ENCODE measurements at places on chromosomes 2 and 18.

DNA sequence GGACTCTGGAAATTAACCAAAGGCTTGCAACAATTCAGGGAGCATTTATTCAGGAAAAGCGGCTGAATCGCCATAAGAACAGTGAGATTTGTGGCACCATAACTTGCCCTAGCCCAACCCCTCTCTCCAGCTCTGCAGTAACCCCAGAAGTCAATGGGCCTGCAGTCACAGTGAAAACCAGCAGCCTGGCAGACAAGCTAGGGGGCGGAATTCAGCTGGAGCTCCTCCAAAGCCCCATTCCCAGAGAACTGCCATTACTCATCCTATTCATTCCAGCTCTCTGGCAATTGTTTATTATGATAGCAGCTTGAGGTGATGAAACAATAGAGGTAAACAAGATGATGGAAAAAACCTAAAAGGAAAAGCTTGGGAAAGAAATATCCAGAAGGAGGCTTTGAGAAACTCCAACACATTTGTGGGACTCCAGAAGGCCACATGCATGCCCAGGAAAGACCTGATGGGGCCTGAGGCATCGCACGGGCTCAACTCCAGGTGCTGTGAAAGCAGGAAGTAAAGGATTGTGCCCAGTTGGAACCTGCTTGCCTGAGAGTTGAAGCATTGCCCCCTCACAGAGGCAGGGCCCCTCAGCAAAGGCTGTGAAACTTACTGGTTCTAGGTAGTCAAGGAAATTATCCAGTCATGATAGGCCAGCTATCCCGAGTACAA lies 126.7 kb downstream of the TWIST2 start:
- no peak for DNase-seq

DNA sequence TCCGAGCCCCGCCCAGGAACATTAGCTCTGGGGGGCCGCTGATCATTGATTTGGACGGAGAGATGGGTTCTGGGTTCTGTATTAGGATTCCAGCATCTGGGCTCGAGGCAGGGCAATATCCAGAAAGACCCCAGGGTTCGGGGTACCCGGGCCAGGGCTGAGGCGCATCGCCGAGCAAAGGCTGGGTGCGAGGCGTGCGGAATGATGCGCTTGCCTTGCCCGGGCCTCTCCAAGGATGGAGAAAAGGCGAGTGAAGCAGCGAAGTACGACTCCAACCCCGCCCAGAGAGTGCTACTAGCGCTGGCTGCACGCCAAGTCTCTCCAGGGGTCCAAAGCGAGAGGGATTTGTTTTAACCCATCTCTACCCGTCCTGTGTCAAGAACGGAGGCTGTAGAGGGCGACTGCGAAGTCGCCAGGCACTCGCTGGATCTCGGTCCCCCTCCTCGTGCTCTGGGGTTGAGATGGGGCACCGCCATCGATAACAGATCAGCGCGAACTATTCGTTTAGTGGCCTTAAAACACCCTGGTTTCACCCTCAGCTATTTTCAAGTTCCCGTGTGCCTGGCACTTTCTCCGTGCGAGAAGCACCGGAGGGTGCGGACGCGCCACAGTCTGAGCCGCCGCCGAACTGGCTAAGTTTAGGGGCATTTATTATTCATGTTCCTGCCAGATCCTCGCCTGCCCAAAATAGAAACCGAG lies 1.9 kb downstream of the ADCYAP1 start:
- no peak for DNase-seq

DNA sequence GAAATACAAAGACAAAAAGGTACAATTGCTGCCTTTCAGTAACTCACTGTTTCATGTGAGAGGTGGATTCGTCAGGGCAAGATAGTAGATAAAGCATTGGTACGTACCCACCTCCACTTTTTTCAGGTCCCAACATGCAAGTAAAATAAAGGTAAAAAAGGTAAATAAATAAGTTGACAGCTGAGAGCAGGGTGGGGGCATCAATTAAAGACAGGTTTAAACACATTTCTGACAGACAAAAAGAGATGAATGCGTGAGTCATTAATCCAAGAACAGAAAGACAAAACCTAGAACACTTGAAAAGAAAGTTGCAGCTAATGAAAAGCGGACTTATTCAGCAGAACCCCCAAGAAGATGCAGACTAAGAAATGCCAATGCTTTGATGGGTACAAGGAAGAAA lies 979.6 kb upstream of the CDH2 start:
- no peak for DNase-seq

DNA sequence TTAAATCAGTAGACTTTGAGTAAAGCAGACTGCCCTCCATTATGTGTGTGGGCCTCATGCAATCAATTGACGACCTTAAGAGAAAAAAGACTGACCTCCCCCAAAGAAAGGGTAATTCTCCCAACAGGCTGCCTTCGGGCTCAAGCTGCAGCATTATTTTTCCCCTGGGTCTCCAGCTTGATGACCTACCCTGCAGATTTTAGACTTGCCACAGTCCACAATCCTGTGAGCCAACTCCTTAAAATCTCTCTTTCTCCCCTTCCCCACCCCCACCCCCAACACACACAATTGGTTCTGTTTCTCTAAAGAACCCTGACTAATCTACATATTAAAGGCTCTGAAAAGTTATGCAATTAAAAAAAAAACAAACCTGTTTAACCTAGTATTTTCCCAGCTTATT lies 89.4 kb downstream of the RNF152 start:
- DNase-seq = no peak

GRCh38 chr2:62596061-62596921 lies 90.3 kb upstream of the TMEM17 start:
- no peak for DNase-seq

DNA sequence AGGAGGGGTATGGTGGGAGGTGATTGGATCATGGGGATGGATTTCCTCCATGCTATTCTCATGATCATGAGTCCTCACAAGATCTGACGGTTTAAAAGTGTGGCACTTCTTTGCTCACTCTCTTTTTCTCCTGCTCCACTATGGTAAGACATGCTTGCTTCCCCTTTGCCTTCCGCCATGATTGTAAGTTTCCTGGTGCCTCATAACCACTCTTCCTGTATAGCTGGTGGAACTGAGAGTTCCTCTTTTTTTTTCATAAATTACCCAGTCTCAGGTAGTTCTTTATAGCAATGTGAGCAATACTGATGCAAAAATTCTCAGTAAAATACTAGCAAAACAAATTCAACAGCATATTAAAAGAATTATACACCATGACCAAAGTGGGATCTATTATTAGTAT lies 728.5 kb upstream of the SLC8A1 start:
- DNase-seq = no peak

DNA sequence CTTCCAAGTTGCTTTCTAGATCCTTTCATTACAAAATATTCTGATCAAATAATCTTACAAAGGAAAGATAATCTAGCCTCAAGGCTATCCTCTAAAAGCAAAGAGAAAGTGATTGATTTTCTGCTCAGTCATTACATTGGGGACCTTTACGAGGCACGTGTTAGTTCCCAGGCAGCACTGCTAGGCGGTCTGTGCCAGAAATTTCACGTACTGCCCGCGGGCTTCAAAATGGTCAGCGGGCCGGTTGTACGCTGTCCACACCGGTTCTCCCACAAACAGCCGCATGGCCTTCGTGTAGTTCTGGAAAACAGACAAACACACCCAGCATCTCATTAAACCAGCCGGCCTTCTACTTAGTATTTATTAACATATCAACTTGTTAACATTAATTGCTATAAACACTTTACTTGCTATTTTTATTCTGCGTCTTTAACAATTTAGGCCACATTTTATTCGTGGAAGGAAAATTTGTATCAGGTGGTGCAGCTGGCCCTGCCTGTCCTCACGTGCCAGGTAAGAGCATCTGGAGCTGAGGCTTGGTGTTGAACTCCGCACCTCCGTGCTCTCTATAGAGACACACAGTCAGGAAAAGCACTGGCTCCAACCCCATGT lies 20.4 kb downstream of the ADI1 start:
- no peak for DNase-seq

- DNase-seq = no peak
These were observed 12.7 kb upstream of the CDH19 start for GRCh38 chr18:66616523-66616983.

DNA sequence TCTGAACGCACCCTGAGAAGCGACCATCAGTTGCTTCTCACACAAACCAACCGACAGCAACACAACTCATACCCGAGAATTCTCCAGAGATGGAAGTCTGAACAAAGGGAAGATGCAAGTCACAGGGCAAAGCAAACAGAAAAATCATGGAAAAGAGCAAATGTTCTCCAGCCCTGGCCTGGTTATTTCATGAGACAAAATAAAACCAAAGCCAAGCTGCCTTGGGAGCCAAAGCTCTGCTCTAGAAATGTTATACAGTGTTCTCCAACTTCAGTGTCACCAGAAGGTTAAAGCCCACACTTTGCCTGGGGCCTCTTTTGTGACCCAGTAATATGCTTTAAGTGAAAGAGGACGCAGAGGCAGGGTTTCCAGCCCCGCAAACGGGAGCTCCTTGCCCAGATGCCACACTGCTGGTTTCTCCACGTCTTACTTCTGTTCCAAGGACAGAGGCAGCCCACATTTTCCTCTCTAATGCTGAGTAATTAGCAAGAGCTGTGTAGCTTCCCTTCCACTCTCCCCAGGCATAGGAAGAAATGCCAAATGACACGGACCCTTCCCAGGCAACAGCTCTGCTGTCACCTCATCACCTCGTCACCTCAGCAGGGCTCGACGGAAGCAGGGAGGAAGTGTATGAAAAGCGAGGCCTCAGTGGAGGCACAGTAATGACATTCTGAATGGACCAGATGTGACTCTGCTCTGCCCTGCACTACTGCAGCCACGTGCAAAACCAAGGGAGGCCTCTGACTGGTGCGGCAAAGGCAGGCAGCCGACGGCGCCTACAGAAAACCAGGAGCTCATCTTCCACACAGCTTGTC lies 64.7 kb downstream of the FBXO15 start:
- no peak for DNase-seq

- no peak for DNase-seq
These were observed 4.3 kb downstream of the STK39 start for GRCh38 chr2:168243061-168243460.

DNA sequence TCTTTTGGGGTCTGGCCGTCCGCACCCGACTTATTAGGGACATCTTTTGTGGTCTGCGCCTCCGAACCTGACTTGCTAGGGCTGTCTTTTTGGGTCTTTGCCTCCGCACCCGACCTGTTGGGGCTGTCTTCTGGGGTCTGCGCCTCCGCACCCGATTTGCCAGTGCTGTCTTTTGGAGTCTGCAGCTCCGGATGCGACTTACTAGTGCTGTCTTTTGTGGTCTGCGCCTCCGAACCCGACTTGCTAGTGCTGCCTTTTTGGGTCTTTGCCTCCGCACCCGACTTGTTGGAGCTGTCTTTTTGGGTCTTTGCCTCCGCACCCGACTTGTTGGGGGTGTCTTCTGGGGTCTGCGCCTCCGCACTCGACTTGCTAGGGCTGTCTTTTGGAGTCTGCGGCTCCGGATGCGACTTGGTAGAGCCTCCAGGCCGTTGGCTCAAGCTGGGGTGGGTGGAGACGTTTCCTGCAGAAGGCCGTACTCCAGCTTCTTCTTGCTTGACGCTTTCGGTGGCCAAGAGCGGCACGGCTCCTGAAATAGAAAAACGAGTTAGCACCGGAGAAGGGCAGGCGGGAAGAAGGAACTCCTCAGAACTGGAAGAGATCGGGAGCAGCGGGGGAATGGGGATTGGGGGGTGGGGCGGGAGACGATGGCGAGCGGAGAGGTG lies 498 bp downstream of the TGOLN2 start:
- peak; percentile 60 for DNase-seq

GRCh38 chr2:55620123-55620779 lies 2.8 kb upstream of the PPP4R3B start:
- peak; percentile 10 for DNase-seq

- DNase-seq = no peak
These were observed 43.5 kb downstream of the KIF5C start for GRCh38 chr2:148918554-148918953.

DNA sequence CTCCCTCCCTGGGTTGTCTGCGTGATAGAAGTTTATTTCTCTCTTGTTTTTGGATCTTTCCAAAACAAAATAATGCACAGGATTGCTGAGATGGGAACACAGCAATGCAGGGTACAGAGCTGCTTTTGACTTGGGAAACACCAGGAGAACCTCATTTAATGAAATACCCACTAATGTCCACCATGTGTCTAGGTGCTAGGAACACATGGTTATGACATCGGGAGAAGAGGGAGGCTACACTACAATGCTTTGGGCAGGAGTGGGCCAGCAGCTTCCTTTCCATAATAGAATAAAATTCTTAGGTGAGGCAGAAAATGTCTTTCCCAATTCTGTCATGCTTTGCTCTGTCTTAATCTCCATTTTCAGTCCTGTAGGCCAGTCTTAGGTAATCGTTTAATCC lies 29.2 kb upstream of the KCNF1 start:
- no peak for DNase-seq

- DNase-seq = no peak
These were observed 216.5 kb downstream of the KLHL29 start for GRCh38 chr2:23601301-23601965.

- DNase-seq = no peak
These were observed 62.0 kb downstream of the MYL12B start for GRCh38 chr18:3323900-3324299.

- no peak for DNase-seq
These were observed 30.1 kb downstream of the GREB1L start for GRCh38 chr18:21272016-21272579.

GRCh38 chr18:36265015-36265414 lies 32.5 kb upstream of the FHOD3 start:
- DNase-seq = no peak

GRCh38 chr2:220708366-220708765 lies 863.7 kb downstream of the EPHA4 start:
- DNase-seq = no peak

- DNase-seq = no peak
These were observed 27.8 kb upstream of the CREB1 start for GRCh38 chr2:207501802-207502576.

GRCh38 chr2:177165721-177166711 lies 46.6 kb upstream of the HNRNPA3 start:
- DNase-seq = peak; percentile 47

DNA sequence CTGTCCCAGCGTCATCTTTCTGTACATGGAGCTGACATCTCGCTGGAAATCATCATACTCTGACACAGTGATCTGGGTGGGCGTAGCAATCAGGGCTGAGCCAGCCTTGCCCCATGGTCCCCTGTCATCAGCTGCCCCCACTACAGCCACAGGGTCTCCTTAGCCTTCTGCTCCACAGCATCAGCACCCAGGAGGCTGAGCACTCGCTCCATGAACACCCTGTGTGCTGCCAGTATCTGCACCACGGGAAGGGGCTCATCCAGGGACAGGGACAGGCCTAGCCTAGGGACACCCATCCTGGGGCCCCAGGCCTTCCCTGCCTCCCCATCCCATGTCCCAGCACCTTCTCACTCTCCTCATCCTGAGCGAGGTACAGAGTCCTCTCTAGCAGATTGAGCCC lies 11.4 kb downstream of the ALPG start:
- no peak for DNase-seq

GRCh38 chr2:52919673-52920072 lies 847.9 kb upstream of the CHAC2 start:
- no peak for DNase-seq

GRCh38 chr18:47120428-47120827 lies 29.9 kb downstream of the HDHD2 start:
- no peak for DNase-seq

- DNase-seq = no peak
These were observed 2.3 kb downstream of the KCNE4 start for GRCh38 chr2:223054193-223054781.
